ENCODE measurements at places on chromosomes 7 and 10.
A peak's percentile ranks its signal among the peaks of the same experiment; 100 is the strongest.

- H3K4me1 ChIP-seq = peaks cover 4% of the 10 kb centered on the region
- no peaks in the 10 kb centered on the region for H3K27me3 ChIP-seq
Observed at GRCh38 chr10:70145666-70146488, 623 bp downstream of the TYSND1 start.

DNA sequence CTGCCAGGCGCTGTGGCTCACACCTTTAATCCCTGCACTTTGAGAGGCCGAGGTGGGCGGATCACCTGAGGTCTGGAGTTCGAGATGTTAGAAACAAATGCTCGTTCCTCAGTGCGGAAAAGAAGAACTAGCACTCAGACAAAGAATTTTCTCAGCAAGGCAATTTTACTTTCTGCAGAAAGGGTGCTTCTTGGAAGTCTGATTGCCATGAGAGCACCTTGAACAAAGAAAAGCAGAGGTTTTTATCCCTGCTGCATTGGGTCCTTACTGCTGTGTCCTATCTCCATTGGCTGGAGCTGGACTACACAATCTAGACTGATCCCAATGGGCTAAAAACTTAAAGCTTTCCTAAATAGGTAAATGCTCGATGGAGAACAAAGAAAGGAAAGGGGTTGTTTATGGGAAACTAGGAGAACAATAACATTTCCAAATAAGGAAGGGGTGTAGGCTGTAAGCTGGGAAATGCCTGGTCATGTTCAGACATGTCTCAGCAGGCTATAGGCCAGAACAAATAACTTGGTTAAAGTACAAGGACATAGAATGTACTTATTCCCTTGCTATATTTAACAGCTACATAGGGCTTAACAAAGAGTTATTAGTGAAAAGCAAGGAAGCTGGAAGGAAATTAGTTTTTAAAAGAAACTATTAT, 26.1 kb upstream of the ACTR3B start:
- peaks cover 7% of the 10 kb centered on the region for H3K4me1 ChIP-seq
- no peaks in the 10 kb centered on the region for H3K36me3 ChIP-seq
- H3K4me3 ChIP-seq = no peak overlapping the region
- no peak for DNase-seq

- peak; percentile 60 for DNase-seq
- H3K36me3 ChIP-seq = no peaks in the 10 kb centered on the region
- no peaks in the 10 kb centered on the region for H3K27me3 ChIP-seq
- no peak overlapping the region for H3K27ac ChIP-seq
Observed at GRCh38 chr7:152341039-152341913, 94.5 kb downstream of the KMT2C start.

GRCh38 chr7:1856161-1856887, 186.2 kb downstream of the ELFN1 start:
- no peak overlapping the region for H3K4me3 ChIP-seq
- no peaks in the 10 kb centered on the region for H3K27me3 ChIP-seq
- no peak for DNase-seq
- H3K27ac ChIP-seq = no peak overlapping the region

DNA sequence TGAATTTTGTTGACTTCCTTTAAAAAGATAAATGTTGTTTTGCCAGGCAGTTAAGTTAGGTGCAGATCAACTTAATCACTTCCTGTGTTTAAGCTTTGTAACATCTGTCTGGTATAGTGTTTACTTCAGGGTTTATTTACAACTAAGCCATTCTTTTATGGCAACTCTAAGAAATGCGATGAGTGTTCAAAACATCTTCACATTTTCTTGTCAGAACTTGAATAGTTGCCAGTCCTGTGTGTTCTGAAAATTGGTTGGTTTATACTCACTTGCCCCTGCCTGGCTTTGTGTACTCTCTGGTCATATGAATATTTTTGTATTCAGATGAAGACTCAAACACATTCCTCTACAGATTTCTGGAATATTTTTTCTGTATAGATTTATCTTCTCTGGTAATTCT, 327.2 kb downstream of the MDFIC start:
- H3K36me3 ChIP-seq = no peaks in the 10 kb centered on the region
- no peak for DNase-seq
- H3K4me3 ChIP-seq = no peak overlapping the region
- H3K27me3 ChIP-seq = no peaks in the 10 kb centered on the region
- no peaks in the 10 kb centered on the region for H3K4me1 ChIP-seq

DNA sequence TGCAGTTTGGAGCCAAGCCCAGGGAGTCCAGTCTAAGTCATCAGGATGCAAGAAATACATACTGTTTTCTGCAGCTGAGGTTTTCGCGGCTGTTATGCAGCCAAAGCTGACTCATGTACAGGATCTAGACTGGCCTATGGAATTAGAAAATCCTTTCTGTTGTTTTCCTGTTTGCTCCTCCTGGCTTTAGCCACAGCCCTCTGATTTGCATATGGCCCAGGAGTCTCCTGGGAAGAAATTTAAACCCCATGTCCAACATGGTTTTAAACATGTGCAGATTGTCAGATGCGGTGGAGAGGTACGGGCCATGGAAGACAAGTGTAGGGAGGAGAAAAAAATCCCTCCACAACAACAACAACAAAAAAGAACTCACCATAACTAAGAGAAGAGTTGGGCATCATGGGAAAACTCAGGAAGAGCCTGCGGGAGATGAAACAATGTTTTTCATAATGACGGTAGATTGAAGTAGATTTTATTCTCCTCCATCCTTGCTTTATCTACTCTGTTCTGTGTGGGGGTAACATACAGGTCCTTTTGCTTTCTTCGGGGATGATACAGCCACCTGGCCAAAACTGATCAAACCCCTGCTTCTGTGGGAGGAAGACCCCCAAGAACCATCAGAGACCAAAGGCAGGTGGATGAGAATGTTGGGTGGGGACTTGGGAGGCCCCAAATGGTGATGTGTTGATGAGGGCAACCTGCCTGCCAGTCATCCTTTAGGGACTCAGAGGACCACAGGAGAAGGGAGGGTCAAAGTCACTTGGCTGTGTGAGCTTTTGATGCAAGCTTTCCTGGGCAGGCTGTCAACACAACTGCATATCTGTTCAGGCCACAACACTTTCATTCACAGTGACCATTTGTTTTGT, 29.8 kb upstream of the GNA12 start:
- H3K27ac ChIP-seq = peak overlapping the region; percentile 100
- peak; percentile 92 for DNase-seq
- H3K4me3 ChIP-seq = no peak overlapping the region
- H3K36me3 ChIP-seq = no peaks in the 10 kb centered on the region
- no peaks in the 10 kb centered on the region for H3K27me3 ChIP-seq

DNA sequence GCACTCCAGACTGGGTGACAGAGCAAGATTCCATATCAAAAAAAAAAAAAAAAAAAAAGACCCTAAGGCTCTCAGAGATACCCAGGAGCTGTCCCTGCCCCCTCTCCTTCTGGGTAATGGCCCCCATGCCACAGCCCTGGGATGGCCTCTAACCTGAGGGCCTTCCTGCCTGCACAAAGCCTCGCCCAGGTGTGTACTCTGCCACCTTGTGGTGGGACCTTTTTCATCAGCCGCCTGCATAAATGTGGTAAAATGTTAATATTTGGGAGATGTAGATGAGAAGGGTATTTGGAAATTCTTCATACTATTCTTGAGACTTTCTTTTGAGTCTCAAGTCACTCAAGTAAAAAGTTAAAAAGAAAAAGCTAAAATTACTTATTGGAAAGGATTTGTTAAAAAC, 46.3 kb upstream of the RNF216 start:
- H3K4me1 ChIP-seq = no peaks in the 10 kb centered on the region
- no peak overlapping the region for H3K27ac ChIP-seq
- no peaks in the 10 kb centered on the region for H3K36me3 ChIP-seq
- DNase-seq = peak; percentile 49
- H3K27me3 ChIP-seq = peaks cover 15% of the 10 kb centered on the region

DNA sequence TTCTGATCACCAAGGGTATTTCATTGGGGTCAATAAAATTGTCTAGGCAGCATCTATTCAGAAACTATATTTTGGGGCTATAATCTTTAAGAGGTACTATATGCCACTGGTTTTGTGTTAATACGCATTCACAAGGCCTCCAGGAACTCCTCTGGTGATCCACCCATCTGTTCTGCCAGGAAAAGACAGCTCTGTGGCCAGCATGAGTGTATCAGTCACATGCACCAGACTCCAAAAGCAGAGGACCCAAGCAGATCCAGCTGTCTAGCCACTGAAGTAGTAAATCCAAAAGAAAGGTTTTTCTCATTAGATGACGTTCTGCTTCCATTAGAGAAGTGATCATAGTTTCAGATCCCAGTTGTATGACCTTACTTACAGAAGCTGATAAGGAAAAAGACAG, 199.6 kb upstream of the CELF2 start:
- no peak for DNase-seq
- H3K27me3 ChIP-seq = no peaks in the 10 kb centered on the region
- no peak overlapping the region for H3K27ac ChIP-seq

DNA sequence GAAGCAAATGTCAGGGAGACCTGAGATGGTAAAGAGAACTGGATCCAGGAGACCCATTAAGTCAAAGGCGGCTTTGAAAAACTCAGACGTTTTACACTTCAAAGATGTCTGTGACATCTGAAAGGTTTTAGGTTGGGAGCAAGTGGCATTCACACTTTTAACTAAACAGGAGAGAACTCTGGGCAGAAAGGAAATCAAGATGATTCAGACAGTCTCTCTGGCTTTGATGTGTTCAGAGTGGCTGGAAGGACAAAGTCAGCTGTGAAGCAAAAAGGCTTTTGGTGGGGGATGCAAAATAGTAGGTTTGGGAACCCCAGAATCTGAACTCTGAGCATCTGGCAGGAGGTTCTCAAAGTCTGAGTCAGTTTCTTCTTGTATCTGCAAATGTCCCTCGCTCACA, 66.6 kb downstream of the PRKCQ start:
- DNase-seq = no peak
- H3K27me3 ChIP-seq = no peaks in the 10 kb centered on the region
- no peak overlapping the region for H3K4me3 ChIP-seq

GRCh38 chr7:130218806-130219620, 11.4 kb downstream of the SSMEM1 start:
- peaks cover 20% of the 10 kb centered on the region for H3K4me1 ChIP-seq
- no peak overlapping the region for H3K4me3 ChIP-seq
- H3K27me3 ChIP-seq = no peaks in the 10 kb centered on the region

DNA sequence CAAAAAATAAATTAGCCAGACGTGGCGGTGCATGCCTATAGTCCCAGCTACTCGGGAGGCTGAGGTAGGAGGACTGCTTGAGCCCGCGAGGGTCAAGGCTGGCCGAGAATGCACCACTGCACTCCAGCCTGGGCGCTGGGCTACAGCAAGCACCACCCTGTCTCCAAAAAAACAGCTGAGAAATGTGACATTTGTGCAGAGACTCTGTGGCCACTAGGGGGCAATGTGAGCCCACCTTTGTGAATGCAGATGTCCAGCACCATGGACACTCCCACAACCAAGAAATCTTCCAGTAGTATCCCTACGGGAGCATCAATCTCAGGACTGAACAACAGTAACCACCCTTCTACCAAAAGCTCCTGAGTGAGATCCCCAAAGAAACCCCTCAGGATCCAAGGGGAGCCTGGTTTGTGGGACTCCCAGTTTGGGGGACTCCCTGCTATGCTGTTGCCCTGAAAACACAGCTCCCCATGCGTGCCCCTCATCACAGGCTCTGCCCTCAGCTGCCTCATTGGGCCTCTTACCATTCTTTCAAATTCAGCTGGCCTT, 6.2 kb upstream of the AHCYL2 start:
- H3K36me3 ChIP-seq = no peaks in the 10 kb centered on the region
- H3K4me3 ChIP-seq = no peak overlapping the region
- peaks cover 3% of the 10 kb centered on the region for H3K4me1 ChIP-seq
- peak; percentile 86 for DNase-seq
- H3K27me3 ChIP-seq = no peaks in the 10 kb centered on the region

GRCh38 chr10:104297697-104298660, 29.0 kb downstream of the GSTO2 start:
- peaks cover 20% of the 10 kb centered on the region for H3K4me1 ChIP-seq
- no peak overlapping the region for H3K27ac ChIP-seq
- no peak overlapping the region for H3K4me3 ChIP-seq
- peak; percentile 44 for DNase-seq
- no peaks in the 10 kb centered on the region for H3K36me3 ChIP-seq

DNA sequence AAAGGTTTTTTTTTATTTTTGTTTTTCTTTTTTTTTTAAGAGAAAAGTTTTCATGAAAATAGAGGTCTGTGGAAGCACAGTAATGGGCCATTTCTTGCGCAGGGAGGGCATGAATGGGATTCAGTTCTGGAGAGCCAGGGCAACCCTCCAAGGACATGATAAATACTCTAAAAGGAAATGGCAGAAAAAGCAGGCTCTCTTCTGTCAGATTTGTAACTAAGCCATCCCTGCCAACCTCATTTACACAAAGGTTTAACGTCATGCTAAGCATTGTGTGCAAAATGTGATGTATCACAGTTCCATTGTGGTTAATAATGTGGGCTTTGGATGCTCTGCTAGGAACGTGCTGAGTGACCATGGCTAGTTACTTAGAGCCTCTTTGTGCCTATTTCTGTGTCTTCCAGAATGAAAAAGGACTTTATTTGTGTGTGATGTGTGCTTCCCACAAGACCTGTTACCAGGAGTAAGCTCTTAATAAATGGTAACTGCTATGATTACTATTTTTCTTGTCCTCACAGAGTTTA, 1095.9 kb upstream of the SORCS1 start:
- no peaks in the 10 kb centered on the region for H3K27me3 ChIP-seq
- no peak overlapping the region for H3K4me3 ChIP-seq
- H3K27ac ChIP-seq = no peak overlapping the region
- no peak for DNase-seq
- H3K36me3 ChIP-seq = no peaks in the 10 kb centered on the region

- H3K27me3 ChIP-seq = no peaks in the 10 kb centered on the region
- no peak overlapping the region for H3K4me3 ChIP-seq
- no peak overlapping the region for H3K27ac ChIP-seq
- H3K4me1 ChIP-seq = no peaks in the 10 kb centered on the region
Observed at GRCh38 chr10:125217990-125218675, 57.8 kb upstream of the CTBP2 start.

DNA sequence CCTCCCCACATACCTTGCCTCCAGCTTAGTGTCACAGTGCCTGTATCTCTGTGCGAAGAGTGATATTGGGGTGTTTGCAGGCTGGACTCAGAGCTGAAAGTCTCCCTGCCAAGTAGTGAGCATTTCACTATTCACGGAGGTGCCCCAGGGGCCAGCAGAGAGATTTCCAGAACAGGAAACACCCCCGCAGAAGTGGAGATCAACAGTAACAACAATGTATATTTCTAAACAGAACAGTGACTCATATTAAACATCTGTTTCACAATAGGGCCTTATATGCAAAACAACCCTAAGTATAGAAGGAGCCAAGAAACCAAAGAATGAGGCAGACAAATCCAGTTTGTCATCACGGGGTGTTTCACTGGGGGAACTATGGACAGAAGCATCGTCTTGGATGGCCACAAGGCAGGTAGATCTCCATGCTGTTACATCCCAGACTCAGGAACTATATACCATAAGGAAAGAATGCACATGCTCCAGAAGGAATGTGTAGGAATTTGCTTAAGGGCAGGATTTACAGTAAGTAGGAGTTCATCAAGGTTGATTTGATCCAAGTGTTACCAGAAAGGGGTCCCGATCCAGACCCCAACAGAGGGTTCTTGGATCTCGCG, 29.3 kb upstream of the CCL24 start:
- no peak overlapping the region for H3K27ac ChIP-seq
- DNase-seq = peak; percentile 46
- peaks cover 9% of the 10 kb centered on the region for H3K4me1 ChIP-seq

GRCh38 chr10:88120599-88121333, 257.3 kb downstream of the PTEN start:
- no peaks in the 10 kb centered on the region for H3K27me3 ChIP-seq
- H3K36me3 ChIP-seq = no peaks in the 10 kb centered on the region
- H3K4me3 ChIP-seq = no peak overlapping the region
- no peak overlapping the region for H3K27ac ChIP-seq
- no peak for DNase-seq

Measured in SJCRH30 (cell line).